RKO (cell line): ENCODE measurements at places on chromosomes 5 and 9.

DNA sequence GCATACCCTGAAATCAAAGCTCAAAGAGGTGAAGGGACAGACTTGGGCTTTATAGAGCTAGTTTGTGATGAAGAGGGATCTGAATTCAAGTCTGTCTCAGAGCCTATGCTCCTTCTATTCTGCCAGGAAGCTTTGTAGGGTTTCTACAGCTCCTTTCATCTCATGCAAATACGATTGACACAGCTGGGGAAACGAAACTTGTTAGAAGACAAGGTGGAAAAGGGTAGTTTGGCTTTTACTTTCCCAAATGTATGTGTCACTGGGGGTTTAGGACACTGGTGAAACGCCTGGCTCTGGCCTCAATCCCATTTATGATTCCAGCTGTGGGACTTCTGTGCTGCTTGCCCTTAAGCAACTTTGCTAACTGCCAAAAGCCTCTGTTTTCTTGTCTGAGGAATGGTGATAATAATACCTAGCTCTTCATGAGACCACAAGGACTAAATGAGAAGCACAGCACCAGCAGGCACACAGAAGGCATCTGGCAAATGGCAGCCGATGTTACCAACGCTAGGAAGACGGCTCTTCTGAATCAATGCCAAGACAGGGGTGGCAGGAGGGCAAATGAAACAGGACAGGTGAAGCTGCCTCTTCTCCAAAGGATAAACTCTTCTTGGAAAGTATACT lies 70.3 kb upstream of the EQTN start:
- DNase-seq, result no peak

DNA sequence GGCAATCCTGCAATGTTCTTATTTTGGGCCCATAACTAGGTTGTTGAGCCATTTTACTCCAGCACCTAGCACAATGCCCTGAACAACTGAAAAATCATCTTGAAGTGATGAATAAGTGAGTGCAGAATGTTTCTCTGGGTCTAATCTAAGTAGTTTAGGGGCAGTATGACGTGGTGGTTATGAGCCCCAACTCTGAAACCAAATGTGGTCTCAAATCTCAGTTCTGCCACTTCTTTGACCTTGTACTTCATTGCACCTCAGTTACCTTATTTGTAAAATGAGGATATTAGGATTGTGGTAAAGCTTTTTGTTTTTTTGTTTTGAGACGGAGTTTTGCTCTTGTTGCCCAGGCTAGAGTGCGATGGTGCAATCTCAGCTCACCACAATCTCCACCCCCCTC lies 80.9 kb upstream of the SNX2 start:
- no peak for DNase-seq

DNA sequence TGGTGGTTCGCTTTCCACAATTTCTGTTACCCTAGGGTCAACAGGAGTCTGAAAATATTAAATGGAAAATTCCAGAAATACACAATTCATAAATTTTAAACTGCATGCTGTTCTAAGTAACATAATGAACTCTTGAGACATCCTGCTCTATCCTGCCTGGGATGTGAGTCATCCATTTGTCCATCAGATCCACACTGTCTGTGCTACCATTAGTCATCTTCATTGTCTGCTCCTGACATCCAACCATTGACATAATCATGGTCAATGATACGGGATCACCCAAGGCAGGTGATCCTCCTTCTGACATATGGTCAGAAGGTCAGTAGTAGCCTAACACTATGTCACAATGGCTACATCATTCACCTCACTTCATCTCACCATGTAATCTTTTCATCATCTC lies 276.7 kb upstream of the KIF2A start:
- DNase-seq, result peak; percentile 42

GRCh38 chr5:168417731-168418429 lies 68.4 kb upstream of the RARS1 start:
- no peak for DNase-seq

DNA sequence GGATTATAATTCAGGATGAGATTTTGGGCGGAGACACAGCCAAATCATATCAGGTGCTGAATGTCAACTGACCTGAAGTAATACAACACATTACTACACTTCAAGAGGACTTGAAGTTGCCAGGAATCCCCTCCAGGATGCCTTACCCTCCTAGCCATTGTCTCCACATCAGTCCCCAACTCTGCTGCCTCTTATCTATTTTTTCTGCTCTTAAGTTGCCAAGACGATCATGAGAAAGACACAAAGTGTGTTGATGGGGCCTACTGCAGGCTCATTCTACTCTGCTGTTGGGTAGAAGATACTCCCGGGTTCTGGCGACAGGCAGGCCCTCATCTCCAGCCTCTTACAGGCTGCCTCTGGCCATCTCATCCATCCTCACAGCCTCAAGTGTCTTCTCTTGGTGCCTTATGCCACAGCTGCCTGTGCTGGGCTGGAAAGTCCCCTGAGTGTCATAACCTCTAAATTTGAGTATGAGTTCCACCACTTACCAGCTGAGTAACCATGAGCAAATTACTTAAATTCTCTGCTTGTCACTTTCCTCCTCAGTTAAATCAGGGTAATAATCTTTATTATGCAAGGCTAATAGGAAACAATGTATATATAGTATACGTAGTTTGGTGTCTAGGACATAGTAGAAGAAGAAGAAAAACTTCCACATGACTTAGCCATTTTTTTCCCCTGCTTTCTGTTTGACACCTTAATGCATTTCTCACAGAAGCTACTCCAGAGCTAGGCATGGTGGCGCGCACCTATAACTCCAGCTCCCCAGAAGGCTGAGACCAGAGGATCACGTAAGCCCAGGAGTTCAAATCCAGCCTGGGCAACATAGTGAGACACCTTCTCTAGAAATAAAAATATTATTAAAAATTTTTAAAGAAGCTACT lies 73.0 kb upstream of the SNX2 start:
- no peak for DNase-seq
